ENCODE measurements at places on chromosomes 12 and 14.

GRCh38 chr12:1302201-1302870 is 292.0 kb downstream of the FBXL14 start:
- no peak for DNase-seq

GRCh38 chr14:20624495-20625070 is 16.9 kb downstream of the OR6S1 start:
- DNase-seq: no peak

GRCh38 chr14:68683326-68683725 is 109.5 kb downstream of the ZFP36L1 start:
- DNase-seq: no peak

DNA sequence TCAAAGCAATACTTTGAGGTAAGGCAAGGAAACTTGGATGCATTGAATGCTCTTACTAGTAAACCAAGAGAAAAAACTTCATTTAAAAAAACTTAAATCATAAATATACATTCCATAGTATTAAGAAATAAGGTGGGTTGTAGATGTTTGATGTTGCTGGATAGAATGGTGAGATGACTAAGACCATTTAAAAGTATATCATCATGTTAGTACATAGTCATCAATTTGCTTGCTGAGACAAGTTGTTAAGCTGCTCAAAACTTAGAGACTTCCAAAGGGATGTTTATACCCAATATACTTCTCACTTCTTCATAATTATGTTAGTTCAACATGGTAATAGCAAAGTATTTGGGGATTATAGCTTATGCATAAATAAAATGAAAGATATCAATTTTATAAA is 675.5 kb upstream of the MGAT4C start:
- DNase-seq: no peak

GRCh38 chr14:64841121-64841651 is 38.5 kb downstream of the SPTB start:
- DNase-seq: no peak

- no peak for DNase-seq
Observed at GRCh38 chr12:27183342-27183741, 60.7 kb upstream of the STK38L start.

DNA sequence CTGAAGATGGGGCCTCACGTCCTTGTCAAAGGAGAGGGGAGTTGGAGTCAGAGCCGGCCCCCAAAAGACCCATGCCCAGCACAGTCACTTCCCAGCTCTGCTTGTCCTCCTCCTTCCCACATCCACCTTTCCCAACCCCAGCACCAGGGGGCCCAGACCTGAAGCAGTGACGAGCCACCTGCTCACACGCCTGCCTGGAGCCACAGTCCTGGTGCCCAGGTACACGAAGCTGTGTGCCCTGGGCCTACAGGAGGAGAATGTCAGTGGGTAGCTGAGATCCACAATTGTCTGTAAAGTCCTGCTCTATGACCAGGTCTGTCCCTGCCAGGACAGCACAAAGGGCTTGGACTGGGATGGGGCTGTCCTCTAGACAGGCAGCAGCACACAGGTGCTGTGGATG is 126.8 kb upstream of the PZP start:
- no peak for DNase-seq

DNA sequence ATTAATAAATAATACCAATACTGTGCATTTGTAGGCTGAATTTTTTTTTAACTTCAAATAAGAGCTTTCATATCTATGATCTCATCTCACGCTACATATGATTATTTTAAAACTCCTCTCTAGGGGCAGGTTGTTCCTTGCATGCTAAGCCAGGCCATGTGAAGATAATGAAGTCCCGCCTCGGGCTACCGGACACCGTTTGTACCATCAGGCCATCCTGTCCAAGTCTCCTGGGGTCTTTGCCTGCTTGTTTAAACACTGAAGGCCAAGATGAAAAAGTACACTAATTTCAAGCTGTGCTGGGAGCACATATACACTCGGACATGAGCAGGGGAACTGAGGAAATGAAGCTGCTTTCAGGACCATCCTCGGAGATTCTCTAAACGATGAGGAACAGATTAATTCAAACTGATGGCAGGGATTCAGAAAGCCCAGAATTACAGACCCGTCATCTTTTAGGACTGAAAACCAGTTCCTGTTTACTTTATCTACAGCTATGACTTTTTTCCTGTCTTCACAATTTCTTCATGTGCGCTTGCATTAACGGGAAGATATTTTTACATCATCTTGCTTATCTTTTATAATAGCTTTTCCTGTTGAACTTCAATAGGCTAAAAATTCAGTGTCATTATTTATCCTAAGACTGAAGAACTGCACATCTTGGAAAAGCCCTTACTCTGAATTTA is 6.3 kb upstream of the ABHD12B start:
- no peak for DNase-seq

- no peak for DNase-seq
Observed at GRCh38 chr12:53942467-53942997, 3.9 kb downstream of the HOXC13 start.

Data from GDM1 (cell line).